Tibial nerve (tissue), 4 donors: ENCODE measurements at places on chromosomes 5 and 9. TPM values are rescaled to one million over a fixed set of nuclear protein-coding genes. Genes with fewer than 3 reads are reported as not detected.
A peak's percentile ranks its signal among the peaks of the same experiment; 100 is the strongest.

DNA sequence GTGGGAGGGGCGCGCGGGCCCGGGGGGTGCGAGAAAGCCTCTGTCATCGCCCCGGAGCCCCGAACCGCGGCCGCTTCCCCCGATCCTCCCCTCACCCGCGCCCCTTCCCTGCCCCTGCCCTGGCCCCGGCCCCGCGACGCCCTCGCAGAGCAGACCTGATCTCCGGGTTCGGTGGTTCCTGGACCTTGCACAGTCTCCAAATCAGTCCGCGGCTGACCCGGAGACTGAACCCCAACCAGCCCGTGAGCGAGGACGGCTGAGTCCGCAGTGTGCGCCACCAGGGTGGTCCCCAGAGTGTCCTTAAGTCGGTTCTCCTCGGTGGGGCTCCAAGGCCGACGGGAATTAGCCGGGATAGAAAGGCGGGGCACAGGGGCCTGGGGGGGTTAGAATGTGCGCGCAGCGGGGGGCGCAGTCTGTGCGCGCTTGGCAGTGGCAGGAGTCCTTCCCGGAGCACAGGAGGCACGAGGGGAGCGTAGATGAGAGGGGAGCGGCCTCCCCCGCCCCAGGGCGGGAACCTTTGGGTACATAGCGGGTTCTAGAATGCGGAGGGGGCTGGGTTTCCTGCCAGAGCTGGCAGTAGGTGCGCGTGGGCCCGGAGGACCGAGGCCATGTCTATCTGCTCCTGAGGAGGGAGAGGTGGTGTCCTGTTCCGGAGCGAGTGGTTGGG, 779 bp downstream of the PKN3 start:
- DNase-seq, result no peak
- no peaks in the 10 kb centered on the region for H3K27me3 ChIP-seq
- H3K36me3 ChIP-seq, result no peaks in the 10 kb centered on the region
- peak overlapping the region; percentile 86 for H3K27ac ChIP-seq

DNA sequence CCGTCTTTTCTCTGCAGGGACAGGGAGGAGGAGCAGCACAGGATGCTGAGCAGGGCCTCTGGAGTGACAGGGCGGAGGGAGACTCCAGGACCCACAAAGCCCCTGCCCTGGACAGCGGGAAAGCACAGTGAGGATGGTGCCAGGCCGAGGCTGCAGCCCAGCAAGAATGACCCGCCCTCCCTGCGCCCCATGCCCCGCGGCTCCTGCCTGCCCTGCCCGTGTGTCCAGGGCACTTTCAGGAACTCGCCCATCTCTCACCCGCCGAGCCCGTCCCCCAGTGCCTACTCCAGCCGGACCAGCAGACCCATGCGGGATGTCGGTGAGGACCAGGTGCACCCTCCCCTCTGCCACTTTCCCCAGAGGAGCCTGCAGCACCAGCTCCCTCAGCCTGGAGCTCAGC, 9.1 kb upstream of the EXOC3 start:
- no peaks in the 10 kb centered on the region for H3K4me1 ChIP-seq
- H3K36me3 ChIP-seq, result no peaks in the 10 kb centered on the region
- no peak overlapping the region for H3K4me3 ChIP-seq
- H3K27ac ChIP-seq, result no peak overlapping the region
- no peak for DNase-seq

GRCh38 chr5:22352493-22352892, 500.7 kb downstream of the CDH12 start:
- no peaks in the 10 kb centered on the region for H3K36me3 ChIP-seq
- H3K27me3 ChIP-seq, result no peaks in the 10 kb centered on the region
- DNase-seq, result no peak
- no peak overlapping the region for H3K27ac ChIP-seq
- no peaks in the 10 kb centered on the region for H3K4me1 ChIP-seq

DNA sequence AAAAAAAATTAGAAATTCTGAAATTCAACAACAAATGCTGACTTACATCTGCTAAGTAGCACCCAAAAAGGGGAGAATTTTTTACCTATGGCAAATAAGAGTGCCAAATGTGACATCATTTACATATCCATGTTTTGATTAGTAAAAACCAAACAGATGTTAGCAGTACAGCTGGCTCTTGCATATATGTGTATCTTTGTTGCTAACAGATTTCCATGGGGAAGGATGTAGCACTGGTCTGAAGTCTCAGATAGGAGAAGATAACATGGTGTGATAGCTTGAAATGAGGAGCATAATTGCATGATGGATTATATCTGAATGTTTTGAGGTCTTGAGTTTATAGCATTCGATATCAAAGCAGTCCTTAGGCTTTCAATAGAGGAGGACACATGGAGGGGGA, 17.5 kb downstream of the PIK3R1 start:
- H3K4me3 ChIP-seq, result no peak overlapping the region
- no peak for DNase-seq
- peaks cover 3% of the 10 kb centered on the region for H3K4me1 ChIP-seq
- no peaks in the 10 kb centered on the region for H3K27me3 ChIP-seq
- H3K36me3 ChIP-seq, result no peaks in the 10 kb centered on the region

- H3K27ac ChIP-seq, result no peak overlapping the region
- H3K27me3 ChIP-seq, result no peaks in the 10 kb centered on the region
- H3K4me1 ChIP-seq, result no peaks in the 10 kb centered on the region
- peaks cover 2% of the 10 kb centered on the region for H3K36me3 ChIP-seq
Observed at GRCh38 chr5:128135286-128135685, 51.7 kb downstream of the SLC12A2 start.

DNA sequence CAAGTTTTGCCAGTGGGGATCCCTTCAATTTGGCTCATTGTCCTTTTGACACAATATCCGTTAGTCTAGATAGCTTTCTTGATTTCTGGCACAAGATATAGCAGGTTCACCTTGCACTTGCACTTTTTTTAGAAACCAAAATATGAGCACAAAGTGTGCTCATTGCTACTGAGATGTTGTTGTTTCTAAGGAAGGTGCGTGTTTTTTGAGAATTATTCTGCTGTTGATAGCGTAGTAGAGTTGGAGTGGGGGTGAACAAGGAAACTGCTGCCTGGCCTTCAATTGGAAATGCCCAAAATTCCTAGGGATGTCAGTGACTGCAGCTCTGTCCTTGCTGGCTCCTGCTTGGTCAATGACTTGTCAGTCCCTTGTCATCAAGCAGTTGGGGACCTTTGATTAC, 73.3 kb downstream of the TLE4 start:
- no peaks in the 10 kb centered on the region for H3K4me1 ChIP-seq
- no peak overlapping the region for H3K27ac ChIP-seq
- H3K27me3 ChIP-seq, result no peaks in the 10 kb centered on the region
- no peak overlapping the region for H3K4me3 ChIP-seq
- DNase-seq, result no peak
- H3K36me3 ChIP-seq, result peaks cover 12% of the 10 kb centered on the region

Gene CATSPER3
- total RNA-seq, result 1.3 TPM

Gene JAKMIP2
- 16.3 TPM for total RNA-seq

DNA sequence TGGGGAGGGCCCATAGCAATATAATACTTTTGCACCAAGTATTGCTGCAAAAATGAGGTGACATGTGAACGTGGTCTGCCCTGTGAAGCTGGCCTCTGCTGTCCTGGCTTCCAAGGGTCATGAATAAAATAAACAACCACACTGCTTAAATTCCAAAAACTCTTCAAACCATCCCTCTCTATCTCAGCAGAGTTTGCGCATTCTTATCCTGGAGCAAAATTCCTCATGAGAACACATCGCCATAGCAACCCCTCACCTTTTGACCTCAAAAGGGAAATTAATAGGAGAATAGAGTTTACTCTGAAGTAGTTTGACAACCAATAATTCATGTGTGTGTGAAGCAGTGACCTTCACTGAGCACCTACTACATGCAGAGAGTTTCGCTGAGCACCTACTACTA, 342.9 kb downstream of the SPOCK1 start:
- H3K36me3 ChIP-seq, result no peaks in the 10 kb centered on the region
- no peak overlapping the region for H3K4me3 ChIP-seq
- H3K27ac ChIP-seq, result no peak overlapping the region
- H3K27me3 ChIP-seq, result no peaks in the 10 kb centered on the region
- H3K4me1 ChIP-seq, result peaks cover 22% of the 10 kb centered on the region

GRCh38 chr5:96610747-96611146, 51.4 kb upstream of the CAST start:
- H3K27ac ChIP-seq, result no peak overlapping the region
- H3K4me3 ChIP-seq, result no peak overlapping the region
- H3K4me1 ChIP-seq, result no peaks in the 10 kb centered on the region
- no peak for DNase-seq
- H3K36me3 ChIP-seq, result no peaks in the 10 kb centered on the region

DNA sequence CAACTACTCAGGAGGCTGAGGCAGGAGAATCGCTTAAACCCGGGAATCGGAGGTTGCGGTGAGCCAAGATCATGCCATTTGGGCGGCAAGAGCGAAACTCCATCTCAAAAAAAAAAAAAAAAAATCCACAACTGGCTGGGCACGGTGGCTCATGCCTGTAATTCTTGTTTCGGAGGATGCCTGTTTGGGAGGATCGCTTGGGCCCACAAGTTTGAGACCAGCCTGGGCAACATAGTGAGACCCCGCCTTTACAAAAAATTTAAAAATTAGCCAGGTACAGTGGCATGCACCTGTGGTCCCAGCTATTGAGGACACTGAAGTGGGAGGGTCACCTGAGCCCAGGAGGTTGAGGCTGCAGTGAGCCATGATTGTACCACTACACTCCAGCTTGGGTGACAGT, 1.9 kb upstream of the EIF4EBP3 start:
- H3K4me3 ChIP-seq, result no peak overlapping the region
- H3K27ac ChIP-seq, result no peak overlapping the region
- DNase-seq, result no peak
- no peaks in the 10 kb centered on the region for H3K27me3 ChIP-seq
- H3K4me1 ChIP-seq, result peaks cover 32% of the 10 kb centered on the region
- H3K36me3 ChIP-seq, result peaks cover 64% of the 10 kb centered on the region

Gene OR1J2
- not detected for total RNA-seq

DNA sequence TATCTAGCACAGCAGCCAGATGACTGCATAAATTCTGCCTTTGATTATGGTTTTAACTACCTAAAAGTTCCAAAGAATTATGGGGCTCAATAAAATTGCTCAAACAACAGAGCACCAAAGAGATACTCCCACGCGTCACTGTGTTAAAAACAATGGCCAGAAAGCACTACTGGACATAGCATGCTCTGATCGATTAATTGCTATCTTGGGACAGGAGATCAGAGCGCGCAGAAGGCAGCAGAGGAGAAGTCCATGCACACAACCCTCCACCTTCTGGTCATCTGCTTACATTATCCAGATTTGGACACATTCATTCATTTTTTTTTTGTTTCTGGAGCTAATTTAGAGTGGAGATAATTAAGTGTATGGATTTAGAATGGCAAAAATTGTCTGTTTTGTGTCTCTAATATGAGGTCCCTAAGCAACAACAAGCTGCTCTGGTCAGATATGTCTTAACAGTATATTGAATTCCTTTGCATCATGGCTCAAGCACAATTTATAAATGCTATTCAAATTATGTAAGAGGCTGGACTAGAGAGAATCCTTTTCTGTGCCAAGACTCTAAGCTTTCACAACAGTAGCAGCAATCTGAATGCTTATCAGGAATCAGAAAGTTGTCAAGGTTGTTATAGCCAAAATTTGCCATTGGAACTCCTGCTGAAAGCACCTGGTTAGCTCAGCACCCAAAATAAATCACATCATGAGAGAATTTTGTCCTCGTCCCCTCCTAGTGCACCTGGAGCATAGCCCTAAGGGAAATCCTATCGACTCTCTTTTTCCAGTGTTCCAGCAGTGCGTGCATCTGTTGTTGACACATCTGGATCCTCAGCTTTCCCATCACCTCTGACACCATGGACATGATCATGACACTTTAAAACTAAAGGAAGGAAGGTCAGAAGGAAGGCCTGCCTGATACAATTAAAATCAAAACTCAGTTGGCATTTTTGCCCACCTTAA, 98.6 kb upstream of the HMHB1 start:
- H3K4me3 ChIP-seq, result no peak overlapping the region
- H3K4me1 ChIP-seq, result no peaks in the 10 kb centered on the region

Gene DNAJB5
- 11.2 TPM for total RNA-seq

Gene GPR151
- total RNA-seq, result not detected

Gene ALAD
- 80.4 TPM for total RNA-seq

DNA sequence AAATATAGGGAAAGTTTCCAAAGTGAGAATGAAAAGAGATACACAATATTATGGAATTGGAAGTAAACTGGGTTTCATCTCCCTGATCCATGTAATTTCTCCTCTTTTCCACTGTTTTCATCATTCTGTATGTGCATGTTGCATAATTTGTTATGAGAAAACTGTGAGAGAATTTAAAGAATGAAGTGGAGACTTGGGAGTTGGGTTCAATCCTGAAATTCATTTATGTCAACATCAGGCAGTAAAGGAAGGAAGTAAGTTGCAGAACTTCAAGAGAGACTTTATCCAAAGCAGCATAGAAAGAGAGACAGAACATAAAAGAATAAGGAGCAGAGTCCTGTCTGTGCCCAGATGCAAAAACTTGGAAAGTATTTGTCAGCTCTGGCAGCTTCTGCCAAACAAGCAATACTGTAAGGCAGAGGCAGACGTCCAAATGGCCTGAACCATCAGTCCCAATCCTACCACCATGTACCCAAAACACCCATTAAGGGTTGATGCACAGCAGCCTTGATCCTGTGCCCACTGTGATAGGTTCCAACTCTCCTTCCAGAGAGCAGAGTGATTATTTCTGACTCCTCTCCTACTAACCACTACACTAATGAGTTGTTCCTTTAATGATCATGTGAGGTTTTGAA, 425.3 kb upstream of the CDH6 start:
- no peak overlapping the region for H3K27ac ChIP-seq
- no peaks in the 10 kb centered on the region for H3K36me3 ChIP-seq
- H3K4me1 ChIP-seq, result no peaks in the 10 kb centered on the region
- no peak overlapping the region for H3K4me3 ChIP-seq
- no peak for DNase-seq

GRCh38 chr5:135310328-135310989, 88.6 kb downstream of the MACROH2A1 start:
- DNase-seq, result no peak
- H3K4me3 ChIP-seq, result no peak overlapping the region
- H3K36me3 ChIP-seq, result no peaks in the 10 kb centered on the region
- H3K27ac ChIP-seq, result no peak overlapping the region
- H3K4me1 ChIP-seq, result no peaks in the 10 kb centered on the region
- peaks cover 6% of the 10 kb centered on the region for H3K27me3 ChIP-seq

Gene HAND1
- total RNA-seq, result not detected

- no peaks in the 10 kb centered on the region for H3K4me1 ChIP-seq
- H3K36me3 ChIP-seq, result peaks cover 98% of the 10 kb centered on the region
- no peak overlapping the region for H3K4me3 ChIP-seq
Observed at GRCh38 chr9:114339130-114339908, 9.7 kb downstream of the ORM2 start.

DNA sequence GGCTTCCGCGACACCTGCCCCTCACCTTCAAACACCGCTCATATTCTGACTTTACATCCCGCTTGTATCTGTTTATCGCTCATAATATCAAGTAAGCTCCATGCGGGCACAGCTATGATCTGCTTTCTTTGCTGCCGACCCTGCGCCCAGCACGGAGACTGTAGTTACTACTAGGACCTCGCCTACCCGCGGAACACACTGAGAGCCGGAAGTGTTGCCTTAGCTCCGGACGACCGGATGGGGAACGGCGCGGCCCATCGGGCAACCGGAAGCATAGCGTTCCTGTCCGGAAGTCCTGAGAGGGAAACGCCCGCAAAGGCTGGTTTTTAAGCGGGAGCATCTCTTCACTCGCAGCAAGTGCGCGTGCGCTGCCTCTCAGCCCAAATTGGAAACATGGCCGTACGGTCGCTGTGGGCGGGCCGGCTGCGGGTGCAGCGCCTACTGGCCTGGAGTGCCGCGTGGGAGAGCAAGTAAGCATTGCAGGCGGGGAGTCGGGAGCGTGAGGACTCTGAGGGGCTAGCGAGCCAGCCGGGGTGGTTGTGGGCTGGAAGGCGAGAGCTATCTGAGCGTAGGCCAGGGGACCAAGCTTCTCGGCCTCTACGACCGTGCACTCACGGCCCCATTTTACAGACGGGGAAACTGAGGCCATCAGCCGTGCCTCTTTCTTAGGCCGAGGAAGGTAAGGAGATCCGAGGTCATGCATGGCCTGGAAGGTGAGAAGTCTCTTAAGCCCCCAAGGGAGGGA, at the start of gene GRPEL2:
Gene GRPEL2 (plus strand): TSS at position 353 of the 745 bp plus-strand sequence. CDS start 41 bp downstream, at position 394.
- H3K4me1 ChIP-seq, result no peaks in the 10 kb centered on the region
- peak within 1 kb of the TSS; percentile 84 for H3K27ac ChIP-seq
- no peaks in the 10 kb centered on the region for H3K27me3 ChIP-seq
- H3K36me3 ChIP-seq, result peaks cover 38% of the 10 kb centered on the region
